ENCODE measurements at places on chromosomes 5 and 9. TPM values are rescaled to one million over a fixed set of nuclear protein-coding genes. Genes with fewer than 3 reads are reported as not detected.

The TMEM252 gene
- total RNA-seq, result not detected

The HK3 gene
- total RNA-seq, result 5.0 TPM

The PCDHB16 gene
- total RNA-seq, result 6.3 TPM

The DCAF10 gene
- total RNA-seq, result 44.8 TPM

The PCDHA10 gene
- total RNA-seq, result 0.64 TPM

The SPINK4 gene
- not detected for total RNA-seq

The CLIC3 gene
- total RNA-seq, result 0.32 TPM

The LECT2 gene
- total RNA-seq, result not detected

The DNAH5 gene
- total RNA-seq, result 3.8 TPM

The IFNA21 gene
- not detected for total RNA-seq

The CDK5RAP2 gene
- 60.6 TPM for total RNA-seq

The HBEGF gene
- total RNA-seq, result 4.3 TPM

The PLPPR1 gene
- total RNA-seq, result 0.66 TPM

The SCGB3A2 gene
- not detected for total RNA-seq

The PCDHA4 gene
- total RNA-seq, result 5.4 TPM

The PCDHB9 gene
- 4.1 TPM for total RNA-seq

The SOHLH1 gene
- total RNA-seq, result not detected

The CD74 gene
- total RNA-seq, result 382 TPM

The NUTM2G gene
- not detected for total RNA-seq

The SLC23A1 gene
- total RNA-seq, result 1.0 TPM

The IPPK gene
- 22.8 TPM for total RNA-seq

The SMIM33 gene
- not detected for total RNA-seq

The MLANA gene
- total RNA-seq, result not detected

The NDUFB6 gene
- 30.0 TPM for total RNA-seq

The LSM11 gene
- total RNA-seq, result 4.6 TPM

The PCDHGB3 gene
- total RNA-seq, result 10.2 TPM

The CDH12 gene
- 2.6 TPM for total RNA-seq

The ZFP2 gene
- total RNA-seq, result 2.6 TPM

The HNRNPA0 gene
- total RNA-seq, result 11.8 TPM

The BHMT2 gene
- total RNA-seq, result 19.3 TPM

The IL3 gene
- total RNA-seq, result not detected

The TLX3 gene
- not detected for total RNA-seq

The SLC1A3 gene
- total RNA-seq, result 87.5 TPM

The EQTN gene
- 0.73 TPM for total RNA-seq

The ZNF354C gene
- total RNA-seq, result 11.6 TPM

The PCDHB2 gene
- 9.8 TPM for total RNA-seq

The NTNG2 gene
- 1.9 TPM for total RNA-seq

The ARHGEF28 gene
- 65.4 TPM for total RNA-seq

The DHFR gene
- total RNA-seq, result 6.9 TPM

The SLC6A7 gene
- total RNA-seq, result 0.16 TPM

The SUSD1 gene
- total RNA-seq, result 17.3 TPM

The PCDHB13 gene
- total RNA-seq, result 4.8 TPM

The FCN2 gene
- total RNA-seq, result 0.73 TPM

The IFNK gene
- not detected for total RNA-seq

The NXNL2 gene
- 10.5 TPM for total RNA-seq

The ADRB2 gene
- 26.4 TPM for total RNA-seq

The RANBP6 gene
- total RNA-seq, result 19.2 TPM

The CSF1R gene
- total RNA-seq, result 79.0 TPM

The CCNJL gene
- 4.2 TPM for total RNA-seq

The SLC36A2 gene
- total RNA-seq, result 0.16 TPM

The HTR4 gene
- total RNA-seq, result not detected

The PDE6A gene
- 0.15 TPM for total RNA-seq

The PCDHGA11 gene
- total RNA-seq, result 9.7 TPM
